ENCODE measurements at places on chromosomes 13 and 19.

GRCh38 chr13:111111376-111111937, 3.7 kb upstream of the ARHGEF7 start:
- no peak for DNase-seq

GRCh38 chr13:81395368-81395767, 1054.4 kb upstream of the SPRY2 start:
- DNase-seq: no peak

DNA sequence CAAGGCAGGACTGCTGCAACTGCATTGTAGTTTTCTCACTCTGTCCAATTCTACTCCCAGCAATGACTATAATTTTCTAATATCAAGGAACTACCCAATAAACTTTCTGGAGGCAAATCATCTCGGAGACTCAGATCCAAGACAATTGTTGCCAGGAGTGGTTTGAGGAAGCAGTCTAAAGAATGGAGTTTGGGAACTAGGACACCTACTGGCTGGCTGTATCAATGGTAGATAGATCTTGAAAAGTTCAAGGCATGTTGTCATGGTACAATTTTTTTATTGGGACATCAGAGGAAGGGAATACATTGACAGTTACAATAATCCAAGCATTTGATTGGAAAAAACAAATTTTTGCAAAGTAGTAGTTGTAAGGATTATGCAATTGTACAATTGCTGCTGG, 648.3 kb upstream of the SLITRK6 start:
- no peak for DNase-seq

DNA sequence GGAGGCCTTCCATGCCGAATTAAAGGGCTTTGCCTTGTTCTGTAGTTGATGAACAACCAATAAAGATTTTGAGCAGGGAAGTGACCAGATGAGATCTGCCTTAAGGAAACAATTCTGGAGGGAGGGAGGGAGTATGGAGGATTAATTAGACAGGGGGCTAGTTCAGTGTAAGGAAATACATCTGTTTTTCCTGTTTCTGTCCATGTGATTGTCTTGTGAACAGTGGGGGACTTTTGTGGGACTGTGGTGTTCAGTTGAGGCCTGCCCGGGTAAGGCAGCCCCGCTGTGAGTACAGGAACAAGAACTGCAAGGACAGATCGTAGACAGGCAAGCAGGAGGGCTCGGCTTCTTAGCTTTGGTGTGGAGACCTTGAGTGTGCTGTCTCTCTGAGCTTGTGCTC, 59.0 kb downstream of the DGKH start:
- DNase-seq: no peak

- DNase-seq: no peak
Measured at GRCh38 chr19:3881272-3882040, 971 bp downstream of the ATCAY start.

Measured in esophagus squamous epithelium (tissue), 5 donors.